SK-N-DZ (cell line): ENCODE measurements at places on chromosomes 2 and 18.

GRCh38 chr18:55610506-55610905 is 22.5 kb upstream of the TCF4 start:
- DNase-seq, result no peak

- no peak for DNase-seq
These were observed 76.2 kb downstream of the PSMG2 start for GRCh38 chr18:12779043-12779442.

GRCh38 chr2:107740300-107740699 is 86.4 kb upstream of the RGPD4 start:
- no peak for DNase-seq

DNA sequence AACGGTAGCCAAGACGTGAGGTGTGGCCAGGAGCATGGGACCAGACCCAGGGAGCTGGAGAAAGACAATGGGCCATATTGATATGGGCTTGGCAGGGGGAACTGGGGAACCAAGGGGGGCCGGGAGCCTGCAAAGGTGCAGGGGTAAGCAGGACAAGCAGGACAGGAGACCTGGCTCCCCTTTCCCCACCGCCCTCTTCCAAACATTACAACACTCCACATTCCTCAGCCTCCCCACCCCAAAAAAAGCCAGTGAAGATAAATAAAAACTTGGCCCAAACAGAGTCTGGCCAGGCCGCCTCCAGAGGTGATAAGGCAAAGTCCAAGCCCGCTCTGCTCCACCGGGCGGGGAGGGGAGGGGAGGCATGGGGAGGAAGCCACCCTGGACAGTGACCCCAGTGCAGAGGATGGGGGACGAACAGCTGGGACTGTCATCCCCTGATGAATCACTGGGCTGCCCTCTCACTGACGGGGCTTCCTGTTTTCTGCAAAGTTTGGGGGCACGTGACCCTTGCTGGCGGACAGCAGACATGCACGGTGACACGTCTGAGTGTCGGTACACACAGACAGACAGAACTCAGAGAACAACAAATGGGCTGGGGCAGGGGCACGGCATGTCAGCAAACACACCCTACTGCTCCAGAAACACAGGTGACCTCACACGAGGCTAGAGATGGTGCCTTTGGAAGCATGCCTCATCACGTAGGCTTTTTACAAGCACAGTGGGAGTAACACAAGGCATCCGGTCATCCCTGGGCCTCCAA is 100.2 kb downstream of the TNS1 start:
- DNase-seq, result no peak

GRCh38 chr2:64260093-64260803 is 116.0 kb upstream of the PELI1 start:
- DNase-seq, result no peak

- no peak for DNase-seq
These were observed 16.2 kb downstream of the ATOH8 start for GRCh38 chr2:85769983-85770362.

- DNase-seq, result no peak
These were observed 5.8 kb upstream of the LYG2 start for GRCh38 chr2:99261242-99261641.

GRCh38 chr2:137837830-137838229 is 126.4 kb upstream of the HNMT start:
- no peak for DNase-seq

DNA sequence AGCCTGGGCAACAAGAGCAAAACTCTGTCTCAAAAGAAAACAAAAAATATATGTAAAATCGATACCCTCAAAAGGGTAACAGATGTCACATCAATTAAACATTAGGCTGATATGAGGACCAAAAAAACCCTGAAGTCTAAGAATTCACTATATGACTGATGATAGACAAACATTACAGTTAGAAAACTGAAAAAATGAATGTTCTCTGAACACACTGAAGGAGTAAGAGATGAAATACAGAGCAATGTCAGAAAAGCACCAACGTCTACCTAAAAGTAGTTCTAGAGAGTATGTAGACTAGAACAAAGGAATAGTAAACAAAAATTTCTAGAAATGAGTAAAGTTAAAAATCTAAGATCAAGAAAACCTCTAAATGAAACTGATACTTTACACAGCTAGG is 81.9 kb downstream of the SLC66A3 start:
- DNase-seq, result no peak

DNA sequence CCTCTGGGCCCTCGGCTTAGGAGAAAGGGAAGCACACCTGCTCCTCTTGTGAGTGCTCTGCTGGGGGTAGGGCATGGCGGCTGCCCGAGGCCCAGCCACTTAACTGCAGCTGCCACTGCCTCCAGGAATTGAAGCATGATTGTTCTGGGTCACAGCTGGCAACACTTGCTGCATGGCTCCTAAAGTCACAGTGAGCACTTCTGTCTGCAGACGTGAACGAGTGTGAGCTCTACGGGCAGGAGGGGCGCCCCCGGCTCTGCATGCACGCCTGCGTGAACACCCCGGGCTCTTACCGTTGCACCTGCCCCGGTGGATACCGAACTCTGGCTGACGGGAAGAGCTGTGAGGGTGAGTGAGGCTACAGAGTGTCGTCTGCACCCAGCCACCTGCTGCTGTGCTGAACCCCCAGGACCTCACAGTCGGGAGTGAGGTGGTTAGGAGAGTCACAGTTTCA is 44.4 kb downstream of the FBLN7 start:
- DNase-seq, result no peak

- DNase-seq, result no peak
These were observed 63.9 kb downstream of the PPP1R1C start for GRCh38 chr2:182049372-182050148.

DNA sequence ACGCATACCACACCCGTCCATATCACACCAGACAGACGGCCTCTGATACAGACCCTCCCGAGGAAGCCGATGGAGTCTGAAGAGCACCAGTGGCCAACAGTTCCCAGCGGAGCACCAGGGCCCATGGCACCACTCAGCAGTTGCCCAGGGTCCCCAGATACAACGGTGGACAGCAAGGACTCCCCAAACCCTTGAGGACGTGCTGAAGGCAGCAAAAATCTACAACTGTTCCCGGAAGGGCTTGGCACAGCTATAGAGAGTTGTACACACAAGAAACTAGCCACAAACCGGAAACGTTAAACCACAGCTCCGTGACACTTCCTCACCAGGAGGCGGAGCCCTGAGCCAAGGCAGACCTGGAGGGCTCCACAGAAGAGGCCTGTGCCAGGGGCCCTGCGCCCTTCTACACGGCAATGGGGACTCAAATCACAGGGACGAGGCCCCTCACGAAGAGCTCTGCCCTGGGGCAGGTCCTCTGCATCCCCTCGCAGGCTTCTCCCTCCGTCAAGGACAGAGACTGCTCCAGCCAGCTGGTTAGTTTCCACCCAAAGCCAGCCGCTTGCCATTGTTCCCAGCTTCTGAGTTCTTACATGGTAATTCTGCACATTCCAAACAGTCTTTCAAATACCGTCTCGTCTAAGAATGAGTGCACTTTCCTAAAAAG is 133.4 kb downstream of the HDAC4 start:
- no peak for DNase-seq

GRCh38 chr2:26578113-26578458 is 63.1 kb downstream of the CIB4 start:
- no peak for DNase-seq

DNA sequence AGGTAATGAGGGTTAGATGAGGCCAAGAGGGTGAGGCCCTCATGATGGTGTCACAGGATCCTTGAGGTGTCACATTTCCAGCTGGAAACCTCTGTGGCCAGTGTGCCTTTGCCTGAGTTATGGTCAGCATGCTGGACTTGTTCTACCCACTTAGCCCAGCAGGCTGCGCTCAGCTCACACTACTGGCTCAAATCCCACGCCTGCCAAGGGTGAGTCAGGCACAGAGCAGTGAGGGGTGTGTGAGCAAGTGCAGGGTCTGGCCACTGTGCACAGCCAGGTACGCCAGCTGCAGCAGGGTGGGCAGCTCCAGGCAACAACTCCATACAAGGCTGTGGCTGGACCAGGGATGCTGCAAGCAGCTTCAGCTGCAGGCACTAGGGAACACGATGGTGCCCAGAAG is 616.6 kb upstream of the FSHR start:
- DNase-seq, result peak; percentile 10

- DNase-seq, result no peak
These were observed 21.2 kb upstream of the ACVR1 start for GRCh38 chr2:157897106-157897971.

DNA sequence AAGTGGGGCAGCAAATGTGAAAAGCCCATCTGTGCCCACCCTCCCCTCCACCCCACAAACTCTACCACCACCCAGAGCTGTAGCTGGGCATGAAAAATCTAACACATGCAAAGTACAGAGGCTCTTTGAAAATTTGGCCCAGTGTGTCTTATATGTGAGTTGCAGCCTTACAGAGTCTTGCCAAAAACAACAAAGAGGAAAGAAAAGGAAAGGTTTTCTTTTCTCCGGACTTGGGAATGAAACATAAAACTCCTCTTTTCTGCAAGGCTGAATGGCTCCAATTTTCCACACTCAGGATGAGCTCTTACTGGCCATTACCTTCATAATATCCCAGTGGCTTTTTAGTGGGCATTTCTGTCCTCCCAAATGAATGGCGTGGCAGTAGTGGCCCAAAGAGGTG is 27.9 kb upstream of the POU3F3 start:
- no peak for DNase-seq

- DNase-seq, result no peak
These were observed 244.8 kb upstream of the SIX2 start for GRCh38 chr2:45254025-45254424.

GRCh38 chr2:82340578-82341053 is 2036.1 kb upstream of the LRRTM1 start:
- no peak for DNase-seq

DNA sequence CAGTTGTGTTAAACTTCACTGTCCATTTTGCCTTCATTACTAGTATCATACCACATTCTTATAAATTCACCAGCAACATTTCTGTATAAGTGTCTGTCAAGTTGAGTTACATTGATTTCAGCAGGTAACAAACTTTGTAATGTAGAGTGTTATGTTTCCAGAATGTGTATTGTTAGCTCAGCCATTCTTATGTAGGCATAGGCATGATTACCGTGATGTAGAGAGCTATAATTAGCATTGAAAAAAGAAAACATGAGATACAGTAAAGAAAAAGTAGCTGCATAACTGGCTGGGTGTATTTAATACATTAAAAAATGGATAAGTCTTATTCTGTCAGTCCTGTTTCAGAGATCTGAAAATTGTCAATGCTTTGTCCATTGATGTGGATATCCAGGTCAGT is 8.5 kb downstream of the KCNJ13 start:
- no peak for DNase-seq

GRCh38 chr2:39665811-39666490 is at the start of gene TMEM178A:
Gene TMEM178A, plus strand, starts transcription at chr2:39665917. Its CDS starts 58 bp downstream, at chr2:39665975.
- no peak for DNase-seq

- DNase-seq, result no peak
These were observed 17.4 kb upstream of the COL6A3 start for GRCh38 chr2:237431372-237431771.

GRCh38 chr18:72541871-72542332 is 2.2 kb downstream of the CBLN2 start:
- no peak for DNase-seq

GRCh38 chr2:217797661-217798069 is 205.1 kb downstream of the TNS1 start:
- DNase-seq, result no peak

GRCh38 chr2:55947752-55948151 is 24.2 kb upstream of the EFEMP1 start:
- DNase-seq, result no peak

DNA sequence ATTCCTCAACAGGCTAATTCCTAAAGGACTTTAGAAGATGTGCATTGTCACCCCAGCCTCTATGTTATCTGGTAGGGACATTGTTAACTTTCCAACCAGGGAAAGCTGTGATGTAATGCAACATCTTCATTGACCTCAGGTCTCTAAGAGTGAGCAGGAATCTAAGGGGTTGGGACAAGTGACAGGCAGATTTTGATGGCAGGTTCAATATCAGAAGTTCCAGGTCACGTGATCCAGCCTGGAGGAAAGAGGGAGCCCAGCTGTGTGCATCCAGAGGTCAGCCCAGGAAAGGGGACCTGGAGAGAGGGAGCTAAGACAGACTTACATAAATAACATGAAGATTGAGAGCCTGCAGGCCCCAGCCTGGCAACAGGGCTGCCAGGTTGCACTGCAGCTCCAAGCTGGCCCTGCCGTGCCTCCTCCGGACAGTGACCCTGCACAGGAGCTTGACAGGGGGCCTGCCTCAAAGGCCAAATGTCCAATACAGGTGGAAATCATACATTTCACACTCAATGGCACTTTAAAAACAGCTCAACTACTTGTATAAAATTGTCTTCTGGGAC is 262.2 kb upstream of the MGAT5 start:
- no peak for DNase-seq

GRCh38 chr2:231467016-231467545 is 2.8 kb upstream of the NCL start:
- no peak for DNase-seq

DNA sequence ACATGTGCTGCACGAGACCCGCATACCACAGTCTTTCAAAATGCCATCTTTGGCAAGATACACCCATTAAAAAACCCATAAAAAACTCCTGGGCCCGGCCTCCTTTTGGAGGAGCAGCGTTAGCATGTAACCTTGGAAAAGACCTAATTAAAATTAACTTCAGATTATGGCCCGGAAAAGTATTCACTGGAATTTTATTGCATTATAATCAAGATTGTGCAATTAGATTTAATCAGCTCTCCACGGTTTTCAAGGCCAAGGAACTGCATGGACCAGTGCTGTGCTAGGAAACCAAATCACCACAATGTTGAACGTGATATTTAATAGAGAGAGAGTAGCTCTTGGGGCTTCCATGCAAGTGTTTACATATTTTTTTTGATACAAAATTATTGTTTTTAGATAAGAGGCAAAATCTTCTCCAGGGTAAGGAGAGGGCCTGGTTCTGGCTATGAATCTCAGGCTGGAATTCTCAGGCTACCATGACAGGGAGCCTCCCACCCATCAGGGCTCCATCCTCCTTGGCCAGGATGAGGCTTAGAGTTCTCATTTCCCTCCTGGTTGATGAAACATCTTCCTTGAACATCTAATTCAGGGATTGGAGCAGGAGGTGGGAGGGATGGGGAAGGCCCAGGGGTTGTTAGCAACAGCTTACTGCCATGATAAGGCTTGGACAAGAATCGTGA is 82.0 kb upstream of the TTC39C start:
- no peak for DNase-seq

DNA sequence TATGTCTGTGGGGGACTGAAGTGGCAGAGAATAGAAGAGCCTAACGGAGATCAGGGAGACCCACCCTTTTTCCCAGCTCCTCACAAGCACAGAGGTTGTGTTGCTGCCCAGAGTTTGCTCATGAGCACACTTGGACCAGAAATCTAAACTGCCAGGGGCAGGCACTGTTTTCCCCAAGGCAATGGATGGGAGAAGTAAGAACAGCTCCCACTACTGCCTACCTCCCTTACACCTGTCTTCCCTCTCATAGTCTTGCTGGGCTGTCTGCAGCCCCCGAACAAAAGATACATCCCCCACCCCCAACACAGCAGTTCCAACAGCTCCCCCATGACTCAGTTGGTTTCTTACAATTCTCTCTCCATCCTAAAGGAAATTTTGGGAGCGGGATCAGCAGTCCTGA is 48.1 kb upstream of the CD226 start:
- no peak for DNase-seq

GRCh38 chr2:30026091-30027055 is 105.0 kb upstream of the ALK start:
- DNase-seq, result peak; percentile 91

- no peak for DNase-seq
These were observed 25.3 kb upstream of the RFX8 start for GRCh38 chr2:101500180-101500579.
